ENCODE measurements at places on chromosomes 2 and 18.
A peak's percentile ranks its signal among the peaks of the same experiment; 100 is the strongest.

DNA sequence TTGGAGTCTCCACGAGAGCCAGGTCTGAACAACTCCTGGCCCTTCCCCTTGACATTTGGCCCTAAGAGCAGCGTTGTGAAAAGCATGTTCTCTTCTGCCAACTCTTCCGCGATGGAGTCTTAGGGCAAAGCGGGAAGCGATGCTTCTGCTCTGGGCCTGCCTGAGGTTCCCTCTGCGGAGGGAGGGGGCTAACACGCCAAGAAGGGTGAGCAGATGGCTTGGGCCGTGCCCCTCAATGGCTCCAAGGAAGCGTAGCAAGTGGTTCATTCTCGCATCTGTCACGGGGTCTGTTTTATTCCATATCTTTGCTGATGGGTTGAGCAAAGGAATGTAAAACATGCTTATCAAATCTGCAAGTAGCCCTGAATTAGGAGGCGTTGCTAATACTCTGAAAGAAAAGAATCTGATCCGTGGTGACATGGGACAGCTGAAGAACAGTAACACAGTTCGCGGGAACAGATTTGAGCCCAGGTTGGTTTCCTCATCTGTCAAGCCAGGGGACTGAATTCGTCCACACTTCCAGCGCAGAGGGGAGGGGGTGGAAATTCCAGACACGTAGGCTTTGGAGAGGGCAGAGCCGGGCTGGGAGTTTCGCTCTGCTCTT is 38.0 kb downstream of the DNMT3A start:
- DNase-seq = no peak

GRCh38 chr2:120986898-120987650 is 251.4 kb downstream of the GLI2 start:
- DNase-seq = no peak

DNA sequence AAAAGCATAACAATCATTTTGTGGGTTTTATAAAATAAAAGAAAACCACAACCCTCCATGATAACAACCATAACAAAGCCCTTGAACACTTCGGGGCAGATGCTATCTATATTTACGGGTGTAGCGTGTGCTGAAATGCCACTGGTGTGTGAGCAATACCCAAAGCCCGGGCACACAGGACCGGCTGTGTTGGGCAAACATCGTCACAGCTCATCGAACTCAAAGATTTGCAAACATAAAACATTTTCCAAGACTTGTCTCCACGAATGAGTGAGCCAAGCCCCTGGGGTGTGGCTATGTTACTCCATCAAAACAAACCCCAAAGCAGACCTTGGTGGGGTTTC is 290.2 kb downstream of the LPIN1 start:
- peak; percentile 58 for DNase-seq

DNA sequence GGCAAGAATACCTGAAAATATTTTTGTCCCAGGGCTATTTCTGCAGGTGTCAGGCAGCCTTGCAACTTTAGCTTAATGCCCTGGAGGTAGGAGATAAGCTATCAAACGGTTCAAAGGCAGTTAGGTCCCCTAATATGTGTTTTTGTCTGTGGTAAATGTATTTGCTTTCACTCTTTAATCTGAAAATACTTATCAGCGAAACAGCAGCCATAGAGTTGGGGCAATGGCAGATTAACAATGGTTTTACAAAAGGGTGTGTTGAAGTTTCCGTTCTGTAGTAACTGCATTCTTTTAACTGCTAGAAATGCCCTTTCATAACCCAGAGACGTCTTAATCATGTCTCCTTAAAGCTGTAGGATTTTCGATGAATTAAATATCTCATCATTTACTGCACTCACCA is 265.0 kb upstream of the TRIB2 start:
- DNase-seq = no peak

GRCh38 chr2:38409156-38410102 is 32.4 kb upstream of the ATL2 start:
- no peak for DNase-seq
